ENCODE measurements at places on chromosomes 3 and 15. TPM values are rescaled to one million over a fixed set of nuclear protein-coding genes. Genes with fewer than 3 reads are reported as not detected.

The CYP8B1 gene
- 0.08 TPM for total RNA-seq

GRCh38 chr3:167936019-167936418, 159.7 kb downstream of the GOLIM4 start:
- no peak overlapping the region for H3K4me3 ChIP-seq
- H3K36me3 ChIP-seq, result no peaks in the 10 kb centered on the region
- no peak for DNase-seq
- H3K27me3 ChIP-seq, result no peaks in the 10 kb centered on the region
- no peaks in the 10 kb centered on the region for H3K4me1 ChIP-seq

- H3K27ac ChIP-seq, result no peak overlapping the region
- no peak for DNase-seq
- no peak overlapping the region for H3K4me3 ChIP-seq
- no peaks in the 10 kb centered on the region for H3K36me3 ChIP-seq
Observed at GRCh38 chr3:125168711-125169393, 43.7 kb downstream of the SLC12A8 start.

DNA sequence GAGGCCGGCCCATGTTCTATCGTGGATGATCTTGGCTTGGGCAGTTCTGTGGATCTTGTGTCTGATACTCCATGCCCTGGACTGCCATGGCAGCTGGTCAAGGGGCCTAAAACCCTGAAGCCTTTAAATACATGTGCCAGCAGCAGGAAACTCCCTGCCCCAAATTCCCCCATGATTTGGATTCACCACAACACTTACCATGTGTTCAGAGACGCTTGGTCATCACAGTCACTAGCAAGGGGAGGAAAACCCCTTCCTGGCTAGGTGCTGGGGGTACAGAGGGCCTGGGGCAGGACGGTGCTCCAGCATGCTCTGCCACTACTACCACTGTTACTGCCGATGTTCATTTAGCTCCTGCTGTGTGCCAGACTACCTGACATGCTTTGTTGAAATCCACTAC, 94.4 kb downstream of the DNAJB8 start:
- DNase-seq, result no peak
- H3K36me3 ChIP-seq, result no peaks in the 10 kb centered on the region
- H3K4me3 ChIP-seq, result no peak overlapping the region
- no peaks in the 10 kb centered on the region for H3K27me3 ChIP-seq
- no peaks in the 10 kb centered on the region for H3K4me1 ChIP-seq

The B4GALT4 gene
- 27.4 TPM for total RNA-seq

DNA sequence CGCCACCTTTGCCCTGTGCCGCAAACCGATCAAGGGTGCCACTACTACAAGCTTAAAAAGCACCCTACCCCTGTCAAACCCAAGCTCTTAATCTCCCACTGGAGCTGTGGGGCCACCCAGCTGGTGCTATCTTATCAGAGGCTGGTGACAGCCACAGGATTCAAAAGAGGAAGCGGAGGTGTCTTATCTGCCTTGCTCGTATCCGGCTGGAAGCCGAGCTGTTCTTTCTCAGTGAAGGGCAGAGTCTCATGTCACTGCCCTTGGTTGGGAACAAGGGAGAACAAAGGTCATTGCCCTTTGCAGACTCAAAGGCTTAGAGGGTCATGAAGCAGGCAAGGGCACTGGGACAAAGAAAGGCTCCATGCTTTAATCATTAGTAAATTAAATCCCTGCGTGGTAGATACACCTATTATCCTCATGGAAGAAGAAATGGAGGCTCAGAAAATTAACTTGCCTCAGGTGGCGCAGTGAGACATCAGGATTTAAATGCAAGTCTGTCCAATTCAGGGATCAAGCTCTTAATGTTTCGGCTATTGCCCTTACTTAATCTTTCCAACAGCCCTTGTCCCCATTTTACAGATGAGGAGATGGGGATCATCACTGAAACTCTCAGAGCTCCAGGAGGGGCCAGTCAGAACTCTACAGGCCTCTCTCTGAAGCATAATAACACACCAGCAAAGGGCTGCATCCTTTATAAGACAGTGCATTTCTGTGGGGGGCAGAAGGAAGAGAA, 360.0 kb upstream of the PROK2 start:
- no peak overlapping the region for H3K4me3 ChIP-seq
- no peaks in the 10 kb centered on the region for H3K4me1 ChIP-seq
- H3K36me3 ChIP-seq, result no peaks in the 10 kb centered on the region
- H3K27ac ChIP-seq, result no peak overlapping the region
- DNase-seq, result no peak

- H3K36me3 ChIP-seq, result no peaks in the 10 kb centered on the region
- H3K27ac ChIP-seq, result no peak overlapping the region
- no peaks in the 10 kb centered on the region for H3K4me1 ChIP-seq
- no peak overlapping the region for H3K4me3 ChIP-seq
Observed at GRCh38 chr3:154818676-154819255, 261.4 kb upstream of the MME start.

The LRTM1 gene
- total RNA-seq, result not detected

The EPHB1 gene
- 0.46 TPM for total RNA-seq

DNA sequence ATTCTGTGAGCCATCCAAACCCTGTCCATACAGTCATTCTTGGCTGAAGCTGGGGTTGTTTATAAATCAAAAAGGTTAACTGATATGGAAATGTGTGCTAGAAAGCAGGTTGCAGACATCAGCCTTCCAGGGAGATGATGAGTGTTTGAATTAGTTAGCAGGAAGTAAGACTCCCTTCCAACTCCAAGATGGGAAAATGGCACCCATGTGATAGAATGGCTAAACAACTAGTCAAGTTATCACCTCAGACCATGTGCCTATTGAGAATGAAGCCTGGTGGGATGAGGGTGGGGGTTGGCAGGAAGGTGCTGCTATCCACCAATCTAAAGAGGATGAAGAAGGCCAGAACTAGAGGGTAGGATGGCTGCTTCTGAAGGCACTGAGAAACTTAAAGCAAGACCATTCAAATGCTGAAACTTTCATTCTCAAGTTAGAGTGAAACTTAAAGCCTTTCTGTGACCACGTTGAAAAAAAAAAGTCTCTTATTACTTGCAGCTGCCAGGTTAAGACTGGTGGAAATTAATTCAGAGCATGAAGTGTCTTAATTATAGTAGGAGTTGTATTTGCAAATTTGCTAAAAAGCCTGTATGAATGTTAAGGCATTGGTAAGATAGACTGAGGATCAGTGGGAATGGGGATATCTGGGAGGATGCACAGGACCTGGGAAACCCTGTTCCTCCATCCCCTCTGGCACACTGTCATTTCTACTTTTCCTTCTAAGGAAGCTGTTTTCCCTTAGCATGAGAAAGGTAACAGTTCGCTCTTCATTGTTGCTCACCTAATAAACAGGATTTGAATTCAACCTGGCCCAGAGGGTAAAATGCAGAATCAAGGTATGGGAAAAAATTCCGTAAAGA, 36.8 kb downstream of the CCR3 start:
- no peaks in the 10 kb centered on the region for H3K36me3 ChIP-seq
- no peak overlapping the region for H3K27ac ChIP-seq
- no peaks in the 10 kb centered on the region for H3K27me3 ChIP-seq
- H3K4me3 ChIP-seq, result no peak overlapping the region
- no peak for DNase-seq

The CD80 gene
- 0.15 TPM for total RNA-seq

The TRIM42 gene
- total RNA-seq, result not detected

DNA sequence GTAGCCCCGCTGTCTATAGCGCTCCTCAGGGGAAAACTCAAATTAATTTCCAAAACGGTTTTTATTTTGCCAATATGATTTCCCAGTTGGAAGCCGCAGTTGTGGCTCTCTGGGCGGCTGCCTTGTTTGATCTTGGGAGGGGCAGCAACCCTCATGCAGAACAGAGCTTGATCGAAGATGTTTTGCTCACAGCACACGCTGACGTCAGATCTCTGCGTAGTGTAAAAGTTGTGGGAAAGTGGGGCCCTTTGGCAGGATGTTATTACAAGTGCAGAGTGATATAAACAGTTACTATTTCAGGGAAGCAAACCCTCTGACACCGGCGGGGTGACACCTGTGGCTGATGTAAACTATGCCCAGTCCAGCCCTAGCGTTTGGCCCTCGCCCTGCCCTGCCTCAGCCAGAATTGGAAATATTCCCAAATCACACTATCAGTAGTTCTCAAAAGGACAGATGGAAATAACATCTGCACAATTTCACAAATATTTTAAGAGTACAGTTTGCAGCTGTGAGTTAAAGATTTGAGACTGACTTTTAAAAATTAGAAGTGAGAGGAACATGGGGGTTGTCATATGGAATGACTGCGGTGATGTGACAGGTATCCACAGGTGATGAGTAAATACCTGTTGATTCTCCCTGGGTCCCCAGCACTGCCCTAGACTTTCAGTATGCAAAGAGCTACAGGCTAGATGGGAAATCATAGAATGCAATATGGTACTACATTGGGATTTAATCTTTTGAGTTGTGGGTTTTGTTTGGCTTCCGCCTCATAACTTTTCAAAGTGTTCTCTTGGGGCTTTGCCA, 1.7 kb downstream of the SYNM start:
- DNase-seq, result no peak
- peak overlapping the region; percentile 69 for H3K4me3 ChIP-seq

DNA sequence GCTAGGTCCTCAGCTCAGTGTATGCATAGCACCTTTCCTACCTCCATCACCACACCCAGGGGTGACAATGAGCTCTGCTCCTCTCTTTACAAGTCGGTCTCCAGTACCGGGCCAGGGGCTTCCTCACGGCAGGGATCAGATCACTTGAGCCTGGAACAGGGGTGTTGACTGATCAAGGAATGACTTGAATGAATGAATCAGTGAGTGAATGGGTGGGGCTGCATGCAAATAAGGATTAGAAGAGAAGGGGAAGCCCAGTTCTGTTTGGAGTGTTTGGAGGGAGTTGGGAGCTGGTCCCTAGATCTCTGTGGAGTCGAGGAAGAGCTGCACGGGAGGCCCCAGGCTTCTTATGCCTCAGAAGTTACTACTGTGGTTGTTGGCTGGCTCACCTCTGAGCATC, 87.0 kb downstream of the TMEM266 start:
- H3K4me3 ChIP-seq, result no peak overlapping the region
- no peak for DNase-seq
- H3K27me3 ChIP-seq, result peaks cover 13% of the 10 kb centered on the region
- 0 out of 2 replicates have a peak, but pooled peaks cover 3% of the 10 kb centered on the region for H3K4me1 ChIP-seq
- no peaks in the 10 kb centered on the region for H3K36me3 ChIP-seq
- H3K27ac ChIP-seq, result no peak overlapping the region

DNA sequence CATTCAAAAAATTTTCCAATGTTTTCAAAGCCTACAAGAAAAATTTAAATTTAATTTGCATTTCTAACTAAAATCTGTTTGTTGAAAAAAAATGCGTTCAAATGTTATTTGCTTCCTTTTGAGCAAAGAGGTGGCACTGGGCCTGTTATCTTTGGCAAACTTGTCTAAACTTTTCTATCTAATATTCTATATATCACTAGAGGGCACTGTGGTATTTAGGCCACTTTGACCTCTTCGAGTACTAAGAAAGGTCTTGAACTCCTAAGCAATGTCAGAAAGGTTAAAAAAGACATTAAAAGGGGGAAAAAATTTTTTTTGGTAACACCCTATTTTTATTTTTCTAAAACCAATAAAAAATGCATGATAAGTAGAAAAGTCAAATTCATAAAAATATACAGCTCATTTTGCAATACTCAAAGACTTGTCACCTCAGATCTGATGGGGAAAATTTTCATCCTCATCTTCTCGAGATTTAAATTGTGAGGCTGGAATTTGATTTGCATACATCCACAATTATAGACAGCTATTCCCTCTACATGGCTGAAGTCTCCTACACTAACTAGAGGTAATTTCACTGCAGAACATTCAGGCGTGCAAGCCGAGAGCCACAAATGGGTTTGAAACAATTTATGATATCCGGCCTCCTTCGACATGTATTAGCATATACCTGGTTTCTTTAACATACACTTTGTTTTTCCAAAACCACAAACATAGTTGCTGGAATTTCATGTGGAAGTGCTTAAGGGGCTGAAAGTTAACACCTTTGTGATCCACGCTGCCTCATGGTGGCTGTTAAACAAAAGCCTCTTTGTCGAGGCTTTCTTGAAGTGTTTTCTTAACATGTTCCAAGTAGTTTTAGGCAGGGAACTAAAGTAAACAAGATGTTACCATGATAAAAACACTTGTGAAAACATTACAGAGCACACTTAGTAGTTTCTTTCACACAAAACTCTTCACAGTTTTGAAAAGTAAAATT, 576.4 kb downstream of the FOXP1 start:
- H3K27ac ChIP-seq, result no peak overlapping the region
- no peaks in the 10 kb centered on the region for H3K36me3 ChIP-seq
- H3K4me3 ChIP-seq, result no peak overlapping the region
- no peaks in the 10 kb centered on the region for H3K27me3 ChIP-seq
- DNase-seq, result no peak

The TRANK1 gene
- total RNA-seq, result 3.2 TPM

DNA sequence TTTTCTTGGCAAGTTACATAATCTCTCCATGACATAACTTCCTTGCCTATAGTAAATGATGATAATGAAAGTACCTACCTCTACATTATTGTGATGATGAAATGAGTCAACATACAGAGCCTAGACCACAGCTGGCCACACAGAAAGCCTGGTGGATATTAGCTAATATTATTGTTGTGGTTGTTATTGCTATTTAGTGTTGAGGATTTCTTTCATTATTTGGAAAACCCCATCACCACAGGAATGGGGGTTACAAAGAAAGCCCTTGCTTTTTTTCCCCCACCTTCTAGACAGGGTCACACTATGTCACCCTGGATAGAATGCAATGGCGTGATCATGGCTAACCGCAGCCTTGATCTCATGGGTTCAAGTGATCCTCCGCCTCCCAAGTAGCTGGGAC, 125.0 kb downstream of the PDZRN3 start:
- DNase-seq, result no peak
- H3K36me3 ChIP-seq, result no peaks in the 10 kb centered on the region
- H3K27ac ChIP-seq, result no peak overlapping the region
- no peak overlapping the region for H3K4me3 ChIP-seq
- H3K27me3 ChIP-seq, result no peaks in the 10 kb centered on the region

DNA sequence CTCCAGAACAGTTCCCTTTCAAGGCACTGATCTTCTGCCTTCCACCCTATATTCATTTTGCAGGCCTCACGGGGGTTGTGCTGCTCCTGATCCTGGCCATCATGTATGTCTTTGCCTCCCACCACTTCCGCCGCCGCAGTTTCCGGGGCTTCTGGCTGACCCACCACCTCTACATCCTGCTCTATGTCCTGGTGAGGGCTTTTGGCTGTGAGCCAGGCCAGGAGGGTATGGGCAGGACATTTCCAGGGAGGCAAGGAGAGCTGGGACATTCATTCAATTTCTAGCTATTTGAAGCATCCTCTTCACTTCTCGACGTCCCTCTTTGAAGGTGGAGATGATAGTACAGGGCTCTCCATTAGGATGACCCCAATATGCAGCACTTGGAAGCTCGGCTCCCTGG, 25.9 kb downstream of the DUOX1 start:
- no peaks in the 10 kb centered on the region for H3K36me3 ChIP-seq
- no peak for DNase-seq
- H3K27ac ChIP-seq, result no peak overlapping the region
- no peaks in the 10 kb centered on the region for H3K27me3 ChIP-seq
- H3K4me3 ChIP-seq, result no peak overlapping the region

GRCh38 chr3:171874879-171875278, 31.7 kb downstream of the TMEM212 start:
- no peaks in the 10 kb centered on the region for H3K36me3 ChIP-seq
- no peak for DNase-seq
- H3K4me1 ChIP-seq, result peaks cover 3% of the 10 kb centered on the region
- H3K27me3 ChIP-seq, result peaks cover 4% of the 10 kb centered on the region

The CILP gene
- 0.08 TPM for total RNA-seq

Measured in Panc1 (cell line).